NCI-H1417 treated with DMSO at 0.1 percent for 48 hours (cell line): ENCODE measurements at places on chromosomes 12 and 14.

DNA sequence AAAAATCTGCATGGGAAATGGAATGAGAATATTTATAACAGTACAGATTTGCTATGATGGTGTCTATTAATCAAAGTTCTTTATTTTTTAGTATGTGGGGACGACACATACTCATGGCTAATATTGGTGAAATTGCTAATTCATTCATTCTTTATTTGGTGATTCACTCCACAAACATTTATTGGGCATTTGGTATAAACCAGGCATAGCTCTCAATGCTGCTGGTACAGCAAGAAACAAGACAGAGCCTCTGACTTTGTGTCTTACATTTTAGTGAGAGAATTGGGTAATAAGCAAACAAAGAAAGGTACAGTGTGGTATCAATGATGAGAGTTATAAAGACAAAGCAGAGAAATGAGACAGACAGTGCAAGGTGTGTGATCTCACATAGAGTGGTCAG lies 129.5 kb downstream of the RGS6 start:
- DNase-seq = no peak

DNA sequence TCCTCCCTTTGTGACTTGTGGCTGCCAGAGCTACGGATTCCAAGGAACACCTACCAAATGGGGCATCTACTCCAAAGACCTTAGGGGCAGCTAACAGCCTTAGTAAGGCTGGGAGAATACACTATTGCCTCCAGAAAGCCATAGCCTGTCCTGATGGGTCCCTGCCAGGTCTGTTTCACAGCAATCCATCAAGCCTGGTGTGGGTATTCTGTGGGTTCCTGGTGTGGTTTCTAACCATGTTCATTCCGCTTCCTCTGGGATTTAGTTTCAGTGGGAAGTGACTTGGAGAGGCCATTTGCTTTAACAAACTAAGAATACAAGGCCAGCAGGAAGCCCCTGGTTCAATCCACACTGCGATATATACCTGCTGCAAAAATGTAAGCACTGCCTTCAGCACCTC lies 220.5 kb downstream of the FOXN3 start:
- no peak for DNase-seq

DNA sequence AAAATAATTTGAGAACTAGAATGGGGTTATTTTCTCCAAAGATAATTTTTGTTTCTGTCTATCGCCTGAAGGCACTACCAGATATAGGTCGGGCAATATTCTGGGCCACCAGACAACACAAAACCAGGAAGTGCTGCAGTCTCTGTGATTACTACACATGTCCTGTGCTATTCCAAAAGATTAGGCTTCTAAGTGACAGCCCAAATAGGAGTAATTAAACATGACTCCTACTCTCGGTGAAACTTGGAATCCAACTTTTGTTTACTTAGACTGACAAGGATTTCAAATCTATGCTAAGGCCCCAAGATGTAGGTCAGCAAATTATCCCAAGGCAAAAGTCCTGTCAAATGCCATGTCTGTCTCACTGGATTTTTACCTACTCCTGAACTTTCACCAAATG lies 157.6 kb upstream of the LRFN5 start:
- no peak for DNase-seq

DNA sequence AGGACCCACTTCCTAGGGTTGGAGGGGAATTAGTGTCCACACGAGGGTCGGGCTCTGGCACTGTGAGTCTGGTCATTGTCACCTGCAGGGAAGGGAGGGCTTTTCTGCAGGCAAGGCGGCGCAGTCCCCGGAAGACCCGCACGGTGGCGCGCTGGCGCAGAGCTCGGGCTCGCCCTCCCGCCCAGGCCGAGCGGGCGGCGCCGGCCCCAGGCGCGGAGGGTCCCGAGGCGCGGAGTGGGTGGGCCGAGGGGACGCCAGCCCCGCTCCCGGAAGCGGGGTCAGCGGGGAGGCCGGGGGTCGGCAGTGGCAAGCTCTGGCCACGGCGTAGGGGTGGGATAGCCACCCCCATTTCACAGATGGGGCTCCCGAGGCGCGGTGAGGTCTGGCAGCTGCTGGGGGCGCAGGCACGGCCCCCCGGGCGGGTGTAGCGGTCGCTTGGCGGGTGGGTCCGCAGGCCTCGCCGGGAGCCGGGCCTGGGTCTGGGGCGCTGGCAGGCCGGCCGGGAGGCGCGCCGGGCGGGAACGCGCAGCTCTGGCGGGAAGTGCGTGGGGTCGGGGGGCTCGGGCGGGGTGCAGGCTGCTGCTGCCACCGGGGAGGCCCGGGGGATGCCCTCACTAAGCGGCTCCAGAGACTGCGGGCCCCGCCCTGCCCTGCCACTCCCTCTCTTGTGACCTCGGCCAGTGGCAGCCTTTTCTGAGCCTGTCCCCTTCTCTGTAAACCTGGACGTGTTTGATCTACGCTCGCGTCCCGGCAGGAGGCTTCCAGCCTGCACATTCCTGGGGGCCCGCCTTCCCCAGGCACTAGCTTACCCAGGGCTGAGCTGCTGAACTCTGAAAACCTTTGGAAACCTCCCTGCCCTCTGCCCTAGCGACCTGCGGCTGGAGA lies 46.1 kb downstream of the CYP46A1 start:
- peak; percentile 11 for DNase-seq

GRCh38 chr12:30694412-30695198 lies 1.1 kb downstream of the IPO8 start:
- DNase-seq = no peak

GRCh38 chr12:31959161-31959700 lies at the start of gene RESF1:
Gene RESF1, plus strand, starts transcription at chr12:31959415. Its CDS starts 21,541 bp downstream, at chr12:31980956.
- DNase-seq = peak; percentile 83

DNA sequence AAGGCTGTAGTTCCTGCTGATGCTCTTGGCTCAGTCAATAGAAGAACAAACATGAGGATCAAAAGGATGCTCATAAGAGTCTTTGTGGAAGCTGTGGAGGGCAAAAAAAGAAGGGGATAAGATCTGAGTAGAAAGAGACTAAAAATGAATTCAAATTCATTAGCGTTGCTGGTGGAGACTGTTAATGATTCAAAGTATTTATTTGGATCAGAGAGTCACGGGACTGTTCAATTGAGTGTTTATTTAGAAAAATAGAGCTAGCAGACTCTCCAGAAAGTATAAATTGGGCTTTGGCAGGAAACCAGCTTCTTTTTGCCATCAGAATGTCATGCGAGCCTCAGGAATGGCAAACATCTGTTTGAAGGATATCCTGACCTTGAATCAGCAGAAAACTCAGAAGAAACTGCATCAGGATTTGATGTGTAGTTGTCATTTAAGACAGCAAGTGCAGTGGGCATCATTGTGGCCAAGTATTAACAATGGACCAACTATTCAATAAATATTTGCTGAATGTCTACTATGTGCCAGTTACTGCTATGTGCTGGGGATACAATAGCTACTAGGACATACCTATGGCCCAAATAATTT lies 126.4 kb downstream of the TBC1D30 start:
- DNase-seq = no peak

GRCh38 chr12:63941166-63941800 lies 96.8 kb downstream of the SRGAP1 start:
- no peak for DNase-seq

DNA sequence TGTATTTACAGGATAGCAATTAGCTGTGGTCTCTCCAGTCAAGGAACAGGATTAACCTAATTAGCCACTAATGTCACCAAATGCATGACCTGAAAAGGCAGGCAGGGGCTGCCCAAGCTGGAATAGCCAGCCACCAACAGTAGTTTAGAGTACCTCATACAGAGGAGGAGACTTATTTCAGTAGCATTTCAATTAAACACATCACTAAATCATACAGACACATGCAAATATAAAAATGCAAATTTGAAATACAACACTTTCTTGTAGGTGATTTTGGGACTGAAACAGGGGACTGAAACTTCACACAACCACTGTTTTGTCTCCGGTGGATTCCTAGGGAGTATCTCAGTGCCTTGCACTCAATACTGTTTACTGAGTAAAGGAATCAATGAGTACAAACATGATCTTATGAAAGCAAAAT lies 636 bp upstream of the IFNG-AS1 start:
- DNase-seq = no peak

- no peak for DNase-seq
These were observed 200.8 kb upstream of the HMGA2 start for GRCh38 chr12:65623507-65623906.
